GM12865 (cell line): ENCODE measurements at places on chromosomes 12 and 14.

GRCh38 chr14:96790186-96790585 lies 7.0 kb upstream of the VRK1 start:
- DNase-seq: no peak

DNA sequence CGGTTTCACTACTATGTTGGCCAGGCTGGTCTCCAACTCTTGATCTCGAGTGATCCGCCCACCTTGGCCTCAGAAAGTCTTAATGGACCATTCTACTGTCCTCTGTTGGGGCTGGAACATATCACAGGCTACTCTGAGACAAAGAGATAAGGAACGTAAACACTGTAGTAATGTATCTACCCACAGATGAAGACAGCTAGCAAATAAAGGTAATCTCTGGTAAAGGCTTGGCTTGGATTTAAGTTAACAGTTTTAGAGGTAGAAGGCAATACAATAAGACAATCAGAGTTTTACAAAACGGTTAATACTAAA lies 44.6 kb upstream of the ISM2 start:
- no peak for DNase-seq

- no peak for DNase-seq
Observed at GRCh38 chr14:28121512-28122297, 644.9 kb upstream of the FOXG1 start.

DNA sequence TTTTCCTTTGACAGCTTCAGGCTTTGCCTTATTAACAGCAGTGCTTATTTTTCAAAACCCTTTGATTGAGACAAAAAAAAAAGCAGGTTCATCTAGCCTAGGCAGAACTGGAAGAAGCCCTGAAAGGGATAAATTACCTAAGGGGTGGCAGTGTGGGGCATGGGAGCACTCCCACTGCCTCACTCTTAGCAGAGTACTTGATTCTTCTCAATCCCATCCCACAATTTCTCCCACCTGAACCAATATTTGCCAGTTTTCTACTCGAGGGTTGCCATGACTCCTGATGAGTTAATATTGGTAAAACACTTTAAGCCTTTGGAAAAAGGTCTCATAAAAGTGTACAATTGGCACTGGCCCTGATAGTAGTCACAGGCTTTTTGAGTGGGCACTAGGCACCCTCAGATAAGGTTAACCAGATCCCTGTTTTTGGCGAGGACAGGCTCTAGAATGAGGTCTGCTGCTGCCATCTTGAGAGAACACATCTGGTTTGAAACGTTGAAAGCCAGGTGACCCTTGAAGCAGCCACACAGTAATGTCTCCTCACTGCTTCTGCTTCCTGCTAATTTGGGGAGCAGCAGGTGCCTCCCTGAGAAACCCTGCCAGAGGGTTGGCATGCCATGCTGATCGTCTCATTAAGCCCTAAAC lies 320.0 kb downstream of the RAD51B start:
- no peak for DNase-seq

DNA sequence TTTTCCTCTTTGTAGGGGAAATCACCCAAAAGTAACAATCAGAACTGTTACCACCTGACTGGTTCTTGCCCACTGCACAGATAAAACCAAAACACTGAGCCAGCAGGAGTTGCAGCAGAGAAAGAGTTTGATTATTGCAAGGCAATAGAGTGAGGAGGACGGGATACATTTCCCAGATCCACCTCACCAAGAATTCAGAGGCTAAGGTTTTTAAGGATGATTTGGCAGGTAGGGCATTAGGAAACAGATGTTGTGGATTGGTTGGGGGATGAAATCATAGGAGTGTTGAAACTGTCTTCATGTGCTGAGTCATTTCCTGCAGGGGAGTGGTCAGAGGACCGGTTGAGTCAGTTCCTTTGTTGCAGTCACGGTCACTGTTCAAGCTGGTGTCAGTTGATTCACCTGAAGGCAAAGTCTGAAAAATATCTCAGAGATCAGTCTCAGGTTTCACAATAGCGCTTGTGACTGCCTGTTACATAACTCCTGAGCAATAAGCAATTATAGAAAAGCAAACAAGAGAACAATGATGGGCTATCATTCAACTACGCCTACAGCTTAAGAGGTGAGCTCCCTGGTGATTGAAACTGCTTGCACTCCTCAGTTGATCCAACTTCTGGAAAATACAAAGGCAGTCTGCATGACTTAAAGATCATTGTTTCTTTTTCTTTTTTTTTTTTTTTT lies 20.3 kb upstream of the AMN1 start:
- DNase-seq: peak; percentile 98

- DNase-seq: no peak
Observed at GRCh38 chr14:59026081-59026480, 162.4 kb upstream of the DAAM1 start.

DNA sequence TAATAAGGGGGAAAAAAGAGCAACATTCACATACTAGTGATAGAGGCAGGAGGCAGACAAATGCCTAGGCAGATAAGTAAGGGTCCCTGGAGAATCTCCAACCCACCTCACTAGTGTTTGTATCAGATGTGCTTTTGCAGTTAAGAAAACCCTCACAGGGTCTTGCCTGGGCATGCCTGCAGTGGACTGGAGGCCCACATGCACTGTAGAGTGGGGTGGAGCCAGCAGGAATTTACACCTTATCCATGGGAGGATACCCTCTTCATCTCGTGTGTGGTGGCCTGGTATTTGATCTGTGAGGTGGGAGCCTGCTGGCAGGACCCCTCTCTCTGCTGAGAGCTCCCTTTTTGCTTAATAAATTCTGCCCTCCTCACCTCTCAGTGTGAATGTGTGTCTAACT lies 238.0 kb upstream of the SLC16A7 start:
- DNase-seq: no peak

GRCh38 chr14:59148334-59148900 lies 40.0 kb upstream of the DAAM1 start:
- peak; percentile 34 for DNase-seq

DNA sequence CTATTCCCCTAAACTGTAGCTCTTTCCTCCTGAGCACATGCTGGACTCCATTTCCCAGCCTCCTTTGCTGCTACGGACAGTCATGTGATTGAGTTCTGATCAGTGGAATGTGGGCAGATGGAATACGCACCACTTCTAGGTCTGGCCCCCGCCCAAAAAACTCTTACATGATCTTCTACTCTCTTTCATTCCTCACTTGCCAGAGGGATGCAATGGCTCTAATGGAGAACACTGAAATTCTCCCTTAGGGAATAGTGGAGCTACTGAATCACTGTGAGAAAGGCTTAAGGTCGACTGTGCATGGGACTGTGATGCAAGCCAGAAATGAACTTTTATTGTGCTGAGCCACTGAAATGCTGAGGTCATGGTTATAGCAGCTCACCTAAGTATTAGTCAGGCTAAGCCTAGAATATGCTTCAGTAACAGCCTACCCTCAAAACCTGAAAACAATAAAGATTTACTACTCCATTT lies 13.0 kb upstream of the TMED2 start:
- no peak for DNase-seq

DNA sequence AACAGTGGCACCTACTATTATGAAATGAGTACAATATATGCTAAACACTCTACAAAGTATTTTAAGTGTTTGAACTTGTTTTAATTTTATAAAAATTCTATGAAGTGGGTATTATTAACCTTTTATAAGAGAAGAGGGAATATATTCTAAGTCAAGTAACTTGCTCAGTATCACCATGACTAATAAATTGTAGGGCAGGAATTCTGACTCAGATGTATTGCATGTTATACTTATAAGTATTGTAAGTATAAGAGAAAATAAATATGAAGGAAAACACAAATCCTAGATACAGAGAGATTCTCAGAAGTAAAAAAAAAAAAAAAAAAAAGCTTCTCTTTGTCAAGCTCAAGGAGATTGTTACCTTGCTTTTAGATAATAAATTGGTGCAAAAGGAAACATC lies 893.2 kb downstream of the SLC16A7 start:
- DNase-seq: no peak

- DNase-seq: peak; percentile 93
Observed at GRCh38 chr14:23588884-23589598, 10.5 kb upstream of the JPH4 start.

- DNase-seq: no peak
Observed at GRCh38 chr14:20684662-20685456, 499 bp downstream of the RNASE4 start.

DNA sequence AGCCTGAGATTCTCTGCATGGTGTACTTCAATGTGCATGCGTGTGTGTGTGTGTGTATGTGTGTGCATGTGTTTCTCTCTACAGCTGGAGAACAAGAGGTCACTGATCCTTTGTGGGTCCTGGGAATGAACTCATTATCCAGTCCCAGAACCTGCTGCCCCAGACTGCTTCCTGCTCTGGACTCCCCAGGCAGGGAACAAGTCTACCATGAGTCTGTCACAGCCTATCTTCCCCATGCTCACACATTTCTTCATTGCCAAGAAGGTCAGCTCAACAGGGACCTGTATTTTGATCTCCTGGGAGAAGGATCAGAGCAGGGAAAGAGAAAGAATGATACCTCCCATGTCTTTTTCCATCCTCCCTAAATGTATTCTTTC lies 2.9 kb upstream of the AGAP2 start:
- DNase-seq: no peak

DNA sequence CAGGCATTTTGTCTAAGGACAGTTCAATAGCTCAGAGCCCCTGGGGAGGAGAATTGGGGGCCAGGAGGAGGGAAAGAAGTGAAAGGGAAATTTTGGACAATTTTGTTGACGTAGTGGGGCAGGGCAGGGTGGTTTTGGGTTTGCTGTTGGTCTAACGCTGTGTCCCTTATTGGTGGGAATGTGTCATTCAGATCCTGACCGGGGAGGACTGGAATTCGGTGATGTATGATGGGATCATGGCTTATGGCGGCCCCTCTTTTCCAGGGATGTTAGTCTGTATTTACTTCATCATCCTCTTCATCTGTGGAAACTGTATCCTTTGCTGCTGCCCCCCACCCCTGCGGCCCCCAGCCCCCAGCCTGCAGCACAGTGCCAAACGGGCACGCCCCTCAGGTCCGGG lies 212.1 kb upstream of the FKBP4 start:
- no peak for DNase-seq

DNA sequence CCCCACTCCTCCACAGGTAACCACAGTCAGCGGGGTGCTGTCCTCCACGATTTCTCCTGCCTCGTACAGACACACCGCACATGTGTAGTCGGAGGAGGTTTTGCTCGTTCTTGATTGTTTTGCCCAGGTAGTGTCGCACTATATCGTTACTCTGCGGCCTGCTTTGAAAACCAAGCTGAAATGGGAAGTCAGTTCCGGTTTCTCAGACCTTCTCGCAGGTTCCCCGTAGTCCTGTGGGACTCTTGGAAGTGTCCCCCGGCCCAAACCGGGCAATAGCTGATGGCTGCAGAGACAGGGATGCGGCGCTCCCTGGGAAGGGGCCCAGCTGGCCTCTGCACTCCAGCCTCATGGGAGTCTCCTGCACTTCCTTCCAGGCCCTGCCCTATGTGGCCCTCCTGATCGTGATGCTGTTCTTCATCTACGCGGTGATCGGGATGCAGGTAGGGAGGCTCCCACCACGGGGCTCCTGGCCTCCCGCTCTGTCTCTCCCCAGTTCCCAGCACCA lies 141.3 kb upstream of the FKBP4 start:
- no peak for DNase-seq

DNA sequence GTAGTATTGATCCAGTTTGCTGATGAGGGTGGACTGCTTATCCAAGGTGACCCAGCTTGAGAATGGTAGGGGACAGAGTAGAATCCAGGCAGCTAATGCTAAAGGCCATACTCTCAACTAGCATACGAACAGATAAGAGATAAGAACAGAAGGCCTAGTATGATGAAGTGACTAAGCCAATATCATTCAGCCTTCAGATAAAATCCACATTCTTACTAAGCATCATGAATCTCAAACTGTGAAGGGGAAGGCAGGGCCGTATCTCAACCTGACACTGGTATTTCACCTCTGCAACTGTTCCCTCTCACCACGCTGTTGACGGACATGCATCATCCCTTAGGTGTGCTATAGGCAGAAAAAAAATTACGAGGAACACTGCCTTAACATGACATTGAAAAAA lies 8.1 kb upstream of the CKAP4 start:
- no peak for DNase-seq

GRCh38 chr12:532908-533565 lies 73.3 kb downstream of the B4GALNT3 start:
- no peak for DNase-seq

- no peak for DNase-seq
Observed at GRCh38 chr14:42715316-42715715, 1108.6 kb downstream of the LRFN5 start.

- DNase-seq: peak; percentile 48
Observed at GRCh38 chr14:34682787-34683321, 31.5 kb downstream of the CFL2 start.
